Fibroblast of upper back skin (primary cell): ENCODE measurements at places on chromosomes 13 and 19.

- DNase-seq: no peak
Measured at GRCh38 chr13:51614350-51614786, 30.1 kb downstream of the WDFY2 start.

DNA sequence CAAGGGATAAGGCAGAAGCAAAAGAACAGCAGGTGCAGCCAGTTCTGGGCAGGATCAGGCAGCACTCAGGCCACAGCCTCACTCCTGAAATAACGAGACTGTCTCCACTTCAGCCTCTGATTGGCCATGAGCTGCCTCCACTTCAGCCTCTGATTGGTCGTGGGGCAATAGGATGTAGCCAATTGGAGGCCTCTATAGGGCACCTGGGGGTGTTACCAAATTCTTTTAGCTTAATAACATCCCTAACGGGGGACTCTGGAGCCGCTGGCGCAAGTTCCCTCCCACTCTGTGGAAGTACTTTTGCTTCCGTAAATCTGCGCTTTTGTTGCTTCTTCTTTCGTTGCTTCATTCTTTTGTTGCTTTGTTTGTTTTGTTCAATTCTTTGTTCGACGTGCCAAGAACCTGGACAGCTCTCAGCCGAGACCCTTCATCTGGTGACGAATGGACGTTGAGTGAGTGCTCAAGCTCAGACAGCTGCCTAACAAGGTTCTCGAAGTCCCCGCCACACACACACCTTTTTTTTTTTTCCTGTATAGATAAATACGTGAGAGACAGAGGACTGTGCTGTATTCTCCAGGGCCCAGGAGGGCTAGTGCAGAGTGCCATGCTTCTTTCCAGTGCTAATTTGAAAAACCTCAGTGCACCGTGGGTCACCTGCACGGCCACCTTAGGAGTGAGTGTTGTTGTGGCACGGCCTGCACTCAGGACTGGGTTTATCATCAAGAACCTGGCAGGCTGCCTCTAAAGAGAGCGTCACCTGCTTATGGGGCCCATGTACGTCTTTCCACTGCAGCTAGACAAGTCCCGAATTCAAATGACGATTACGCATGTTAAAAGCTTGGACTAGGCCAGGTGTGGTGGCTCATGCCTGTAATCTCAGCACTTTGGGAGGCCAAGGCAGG lies 32.0 kb upstream of the TUBGCP3 start:
- peak; percentile 28 for DNase-seq

DNA sequence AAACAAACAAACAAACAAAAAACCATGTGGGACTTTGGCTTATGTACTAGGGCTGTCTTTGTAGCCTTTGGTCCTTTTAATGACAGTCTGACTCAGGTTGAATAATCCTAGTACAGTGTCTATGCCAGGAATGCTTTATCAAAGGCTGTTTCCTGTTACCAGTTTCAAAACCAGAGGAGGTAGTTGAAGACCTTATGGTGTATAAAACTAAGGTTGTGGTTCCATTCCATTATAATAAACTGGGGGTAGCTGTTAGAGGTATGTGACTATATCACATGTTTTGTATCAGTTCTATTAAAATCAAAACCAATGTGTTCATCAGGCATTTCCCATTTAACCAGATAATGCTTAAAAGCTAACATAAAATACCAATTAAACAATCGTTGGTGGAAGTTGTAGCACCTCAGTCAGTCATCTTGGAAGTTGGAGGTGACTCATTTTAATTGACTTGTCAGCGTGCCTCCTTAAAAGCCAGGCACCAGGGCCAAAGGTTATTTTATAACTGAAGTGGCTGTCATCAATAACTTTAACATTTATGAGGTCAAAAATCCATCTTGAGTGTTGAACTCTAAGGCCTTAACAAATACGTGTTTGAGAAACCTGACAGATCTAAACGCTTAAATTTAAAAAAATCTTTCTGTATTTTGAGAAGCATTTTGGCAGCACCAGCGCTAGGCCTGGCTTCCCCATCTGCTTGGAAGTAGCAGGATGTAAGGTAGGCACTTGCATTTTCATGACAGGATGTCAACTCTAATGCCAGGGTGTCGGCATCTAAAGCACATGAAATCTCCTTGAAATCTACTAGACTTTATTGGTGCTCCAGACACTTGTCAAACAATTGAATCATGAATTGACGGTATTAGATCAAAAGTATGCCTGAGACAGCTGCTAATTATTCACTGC lies 162.5 kb downstream of the LMO7 start:
- DNase-seq: peak; percentile 62

DNA sequence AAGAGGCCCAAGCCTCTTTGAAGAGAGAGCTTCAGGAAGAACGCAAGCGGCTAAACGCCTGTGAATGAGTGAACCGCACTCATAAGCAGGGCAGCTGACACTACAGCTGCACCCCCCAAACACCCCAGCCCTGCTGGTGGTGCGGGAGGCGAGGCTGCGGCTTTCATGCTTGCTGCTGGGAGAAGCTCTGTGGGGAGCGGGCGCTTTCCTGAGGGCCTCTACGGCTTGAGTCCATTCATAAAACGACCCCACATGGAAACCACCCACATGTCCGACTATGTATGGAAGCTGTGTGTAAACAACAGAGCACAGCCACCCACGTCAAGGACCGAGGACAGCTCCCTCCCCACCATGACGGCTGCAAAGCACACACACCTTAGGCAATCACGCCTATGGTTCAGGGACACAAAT lies 5.5 kb downstream of the AP3D1 start:
- DNase-seq: no peak

GRCh38 chr19:34480971-34481841 lies at the start of gene WTIP:
TSS of gene WTIP (plus strand) at chr19:34481758. CDS start at chr19:34481975, 217 bp downstream.
- DNase-seq: peak; percentile 89

- DNase-seq: no peak
Measured at GRCh38 chr19:39542206-39542605, 2.2 kb upstream of the EID2 start.

GRCh38 chr13:25118378-25118905 lies 22.5 kb downstream of the PABPC3 start:
- DNase-seq: no peak

DNA sequence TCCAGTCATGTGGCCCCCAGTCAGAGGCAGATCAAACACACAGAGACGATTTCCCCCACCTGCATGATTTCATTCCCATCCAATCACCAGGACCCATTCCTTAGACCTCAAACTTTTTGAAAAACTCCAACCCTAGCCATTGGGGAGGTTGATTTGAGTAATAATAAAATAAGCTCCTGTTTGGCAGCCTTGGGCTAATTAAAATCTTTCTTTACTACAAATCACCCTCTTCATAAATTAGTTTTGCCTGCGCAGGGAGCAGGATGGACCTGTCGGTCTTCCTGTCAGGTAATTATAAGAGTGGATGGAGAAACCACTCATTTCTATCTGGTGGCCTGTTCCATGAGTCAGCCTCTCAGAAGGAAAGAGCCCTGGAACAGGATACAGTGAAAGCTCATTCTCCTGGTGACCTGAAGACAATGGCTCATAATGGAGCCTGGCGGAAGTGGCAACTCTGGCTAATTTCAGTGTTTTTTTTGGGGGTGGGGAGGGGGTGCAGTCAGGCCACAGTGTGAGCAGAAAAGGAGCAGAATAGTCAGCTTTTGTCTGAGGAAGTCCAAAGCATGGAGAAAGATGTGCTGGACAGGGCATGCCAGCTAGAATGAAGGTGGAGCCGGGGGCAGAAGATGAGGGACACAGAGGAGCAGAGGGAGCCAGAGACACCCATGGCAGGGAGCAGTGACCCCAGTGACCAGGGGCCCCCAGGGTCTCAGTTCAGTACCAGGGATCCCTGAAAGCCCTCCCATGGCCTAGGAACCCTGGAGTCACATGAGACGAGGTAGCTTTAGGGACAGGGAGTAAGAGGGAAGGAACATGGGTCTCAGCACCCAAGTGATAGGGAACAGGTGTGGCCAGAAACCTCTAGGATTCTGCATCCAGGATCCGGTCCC lies 31.8 kb upstream of the PSG9 start:
- no peak for DNase-seq

- no peak for DNase-seq
Measured at GRCh38 chr19:50536662-50537305, 23.1 kb upstream of the ASPDH start.

- no peak for DNase-seq
Measured at GRCh38 chr19:7932276-7932929, 6.5 kb upstream of the CTXN1 start.

GRCh38 chr13:106274551-106275203 lies 260.8 kb downstream of the EFNB2 start:
- DNase-seq: peak; percentile 22

GRCh38 chr13:46655377-46656180 lies 102.6 kb downstream of the LRCH1 start:
- peak; percentile 61 for DNase-seq

- no peak for DNase-seq
Measured at GRCh38 chr19:45752639-45753038, 16.4 kb downstream of the SIX5 start.

- DNase-seq: peak; percentile 63
Measured at GRCh38 chr19:49272204-49272603, 52.8 kb downstream of the SLC6A16 start.

- peak; percentile 37 for DNase-seq
Measured at GRCh38 chr13:102128216-102128810, 273.5 kb downstream of the FGF14 start.
